B cell (primary cell): ENCODE measurements at places on chromosomes 1 and 21.
A peak's percentile ranks its signal among the peaks of the same experiment; 100 is the strongest.

DNA sequence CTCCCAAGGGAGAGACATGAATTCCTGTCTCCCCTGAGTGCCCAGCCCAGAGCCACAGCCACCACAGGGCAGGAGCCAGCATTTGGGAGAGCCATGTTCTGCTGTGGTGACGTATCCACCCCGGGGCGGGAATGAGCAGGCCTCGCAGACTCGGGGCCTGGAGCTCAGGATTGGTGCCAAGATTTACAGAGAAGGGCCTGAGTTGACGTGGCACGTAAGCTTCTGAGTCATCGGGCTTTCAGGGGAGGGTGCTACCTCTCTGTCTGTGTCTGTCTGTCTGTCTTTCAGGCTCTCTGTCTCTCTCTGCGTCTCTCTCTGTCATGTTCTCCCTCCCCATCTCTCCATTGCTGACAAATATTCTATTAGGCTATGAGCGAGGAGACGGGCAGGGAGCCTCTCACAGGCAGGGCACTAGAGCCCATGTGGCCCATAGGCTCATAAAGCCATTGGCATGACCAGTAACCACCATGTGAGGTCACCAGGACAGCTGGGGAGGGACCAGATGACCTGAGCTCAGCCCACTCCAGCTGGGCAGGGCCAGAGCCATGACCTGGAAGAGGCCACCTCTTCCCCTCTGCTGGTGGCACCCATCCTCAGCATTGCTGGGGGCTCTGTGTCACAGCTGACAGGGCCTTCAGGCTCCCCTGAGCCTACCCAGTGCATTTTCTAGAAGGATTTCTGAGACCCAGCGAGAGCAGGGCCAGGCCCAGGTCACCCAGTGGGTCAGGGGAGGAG is 300.0 kb upstream of the VAMP3 start:
- DNase-seq: no peak

DNA sequence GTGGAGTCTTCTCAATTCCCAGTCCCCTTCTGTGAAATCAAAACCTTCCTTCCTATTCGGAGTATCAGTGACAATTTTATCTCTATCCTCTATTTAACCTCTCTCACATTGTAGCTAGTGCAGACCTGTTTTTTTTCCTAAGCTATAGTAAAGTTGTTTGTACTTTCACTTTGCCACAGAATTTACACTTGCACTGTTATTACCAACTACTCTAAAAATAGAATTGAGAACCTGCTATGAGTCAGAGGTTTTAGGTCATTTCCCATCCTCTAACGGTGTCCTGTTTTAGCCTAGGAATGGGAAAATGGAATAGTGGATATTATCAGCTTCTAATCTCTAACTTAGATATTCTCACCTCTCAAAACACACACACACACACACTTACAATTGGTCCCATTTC is 862.7 kb downstream of the NCAM2 start:
- no peak for DNase-seq

DNA sequence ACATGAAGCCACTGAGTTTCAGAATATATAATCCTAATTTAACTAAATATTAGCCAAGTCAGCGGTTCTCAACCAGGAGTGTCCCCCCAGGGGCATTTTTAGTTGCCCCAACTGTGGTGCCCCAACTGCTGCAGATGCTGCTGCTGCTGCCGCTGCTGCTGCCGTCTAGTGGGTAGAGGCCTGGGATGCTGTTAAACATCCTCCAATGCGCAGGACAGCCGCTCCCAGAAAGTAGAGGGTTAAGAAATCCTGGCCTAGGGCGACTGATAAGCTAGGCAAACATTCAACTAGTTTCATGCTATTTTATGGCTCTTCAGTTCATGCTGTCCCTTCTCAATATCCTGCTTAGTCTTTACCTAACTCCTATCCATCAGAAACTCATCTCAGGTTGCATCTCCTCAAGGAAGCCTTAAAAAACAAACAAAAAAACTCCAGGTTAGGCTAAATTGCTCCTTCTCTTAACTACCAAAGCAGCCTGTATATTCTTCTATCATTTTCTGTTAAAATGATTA is 9.9 kb upstream of the DCAF6 start:
- DNase-seq: no peak

DNA sequence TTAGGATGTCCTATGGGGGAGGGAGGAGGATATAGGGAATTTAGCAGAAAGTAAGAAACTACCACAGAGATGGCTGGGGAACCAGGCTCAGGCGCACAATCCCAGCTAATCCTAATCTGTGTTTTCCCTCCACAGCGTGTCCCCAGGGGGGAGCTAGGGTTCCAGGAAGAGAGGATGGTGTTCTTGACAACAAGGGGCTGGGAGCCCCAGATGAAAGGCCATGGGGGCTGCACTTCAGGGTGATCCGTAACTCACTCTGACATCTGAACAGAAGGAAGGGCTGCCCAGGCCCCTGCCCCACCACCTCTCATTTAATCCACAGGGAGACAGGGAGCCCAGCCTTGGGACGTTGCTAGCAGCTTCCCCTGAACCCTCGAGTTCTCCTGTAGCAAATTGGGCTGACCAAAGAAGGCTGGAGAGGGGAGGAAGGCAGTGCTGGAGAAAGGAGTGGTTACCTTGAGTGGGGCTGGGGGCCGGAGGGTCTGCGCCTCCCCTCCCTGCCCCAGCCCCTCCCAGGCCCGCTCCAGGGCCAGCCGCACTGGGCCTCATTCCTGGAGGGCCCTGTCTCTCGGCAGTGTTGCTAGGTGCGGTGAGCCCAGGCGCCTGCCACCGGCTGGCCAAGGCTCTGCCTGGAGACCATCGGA is 131.7 kb downstream of the TMEM53 start:
- DNase-seq: no peak

DNA sequence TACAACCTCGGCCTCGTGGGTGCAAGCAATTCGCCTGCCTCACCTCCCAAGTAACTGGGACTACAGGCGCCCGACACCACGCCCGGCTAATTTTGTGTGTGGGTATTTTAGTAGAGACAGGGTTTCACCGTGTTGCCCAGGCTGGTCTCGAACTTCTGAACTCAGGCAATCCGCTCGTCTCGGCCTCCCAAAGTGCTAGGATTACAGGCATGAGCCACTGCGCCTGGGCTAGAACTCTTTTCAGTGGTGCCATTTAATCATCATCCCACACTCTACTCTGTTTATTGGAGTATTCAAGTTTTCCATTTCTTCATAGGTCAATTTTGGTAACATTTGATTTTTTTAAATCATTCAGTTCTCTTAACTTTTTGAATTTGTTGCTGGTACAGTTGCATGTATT is 101.3 kb downstream of the DHRS3 start:
- no peak for DNase-seq

DNA sequence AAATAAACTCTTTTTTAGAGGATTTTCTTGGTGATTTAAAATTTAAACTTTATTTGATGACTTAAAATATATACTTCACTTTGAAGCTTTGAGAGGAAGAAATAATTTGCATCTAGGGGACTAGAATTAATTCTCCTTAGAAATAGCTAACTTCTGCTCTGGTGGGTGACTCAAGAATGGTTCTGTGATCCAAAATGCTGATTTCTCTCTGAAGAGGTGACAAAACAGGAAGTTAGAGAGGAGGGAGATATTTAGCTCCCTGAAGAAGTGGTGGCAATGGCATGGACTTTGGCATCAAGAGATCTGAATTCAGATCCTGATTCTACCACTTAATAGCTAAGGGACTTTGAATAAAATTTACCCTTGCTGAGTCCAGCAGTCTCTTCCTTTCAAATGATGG is 125.8 kb upstream of the ATP1B1 start:
- no peak for DNase-seq

- no peak for DNase-seq
Observed at GRCh38 chr1:228261706-228262105, 53.9 kb downstream of the OBSCN start.

DNA sequence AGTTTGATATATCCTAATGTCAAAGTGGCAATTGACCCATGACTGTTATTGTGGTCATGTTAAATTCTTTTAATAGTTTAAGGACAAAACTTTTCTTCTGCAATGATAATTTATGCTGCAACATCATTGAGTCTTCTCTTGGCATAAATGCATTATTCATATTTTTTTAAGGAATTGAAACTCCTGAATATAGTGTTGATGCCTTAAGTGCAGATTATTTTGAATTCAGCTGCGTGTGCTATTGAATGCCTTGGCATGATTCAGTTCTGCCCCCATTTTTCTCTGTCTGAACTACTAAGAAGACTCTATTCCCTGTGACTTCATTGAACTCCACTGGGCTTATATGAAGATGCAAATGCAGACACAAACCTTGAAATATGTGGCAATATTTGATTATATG is 22.6 kb upstream of the NOS1AP start:
- no peak for DNase-seq

GRCh38 chr1:240188139-240188538 is 96.5 kb downstream of the FMN2 start:
- DNase-seq: no peak

DNA sequence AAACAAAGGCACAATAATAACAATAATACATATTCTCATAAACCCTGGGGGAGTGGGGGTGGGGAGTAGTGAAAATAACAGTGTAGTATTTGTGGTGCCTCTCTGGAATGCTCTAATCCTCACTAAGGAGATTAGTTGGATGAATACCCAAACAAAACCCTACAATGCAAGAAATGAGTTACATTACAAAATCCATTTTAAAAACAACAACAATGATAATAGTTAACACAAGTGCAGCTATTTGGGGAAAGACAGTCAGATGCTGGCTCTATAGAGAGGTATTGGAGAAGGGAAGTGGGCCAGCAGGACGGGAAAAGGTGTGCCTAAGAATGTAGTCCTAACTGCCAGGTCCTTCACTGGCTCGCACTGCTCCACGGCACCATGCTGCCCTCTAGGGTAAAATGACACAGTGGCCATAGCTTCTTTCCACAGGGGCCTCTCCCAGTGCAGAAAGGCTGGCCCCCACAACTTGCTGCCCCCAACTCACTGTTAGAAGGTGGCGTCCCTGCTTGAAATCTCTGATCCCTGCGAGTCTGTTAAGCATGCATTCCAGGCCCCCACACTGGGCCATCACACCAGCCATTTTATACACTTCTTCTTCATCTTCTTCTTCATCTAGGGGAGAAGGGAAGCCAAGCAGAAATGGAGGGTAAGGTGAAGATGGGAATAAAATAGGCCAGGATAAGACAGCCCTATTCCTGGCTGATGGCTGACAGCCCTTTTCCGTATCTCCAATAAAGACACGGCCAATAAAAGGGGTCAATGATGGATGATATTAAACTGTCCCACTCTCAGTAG is 113.8 kb downstream of the UBR4 start:
- no peak for DNase-seq

DNA sequence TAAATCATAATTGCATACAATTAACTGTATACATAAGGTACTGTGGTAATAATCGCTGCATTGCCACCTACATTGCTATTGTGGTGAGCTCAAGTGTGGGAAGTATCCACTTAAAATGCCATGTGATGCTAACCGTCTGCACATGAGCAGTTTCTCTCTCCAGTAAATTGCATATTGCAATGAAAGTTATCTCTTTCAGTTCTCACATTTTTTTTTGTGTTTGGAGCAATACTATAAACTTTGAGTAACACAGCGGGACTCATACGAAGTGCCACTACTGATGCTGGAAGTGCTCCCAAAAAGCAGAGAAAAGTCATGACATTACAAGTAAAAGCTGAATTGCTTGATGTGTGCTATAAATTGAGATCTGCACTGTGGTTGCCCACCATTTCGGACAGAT is 38.5 kb downstream of the DISC1 start:
- no peak for DNase-seq

DNA sequence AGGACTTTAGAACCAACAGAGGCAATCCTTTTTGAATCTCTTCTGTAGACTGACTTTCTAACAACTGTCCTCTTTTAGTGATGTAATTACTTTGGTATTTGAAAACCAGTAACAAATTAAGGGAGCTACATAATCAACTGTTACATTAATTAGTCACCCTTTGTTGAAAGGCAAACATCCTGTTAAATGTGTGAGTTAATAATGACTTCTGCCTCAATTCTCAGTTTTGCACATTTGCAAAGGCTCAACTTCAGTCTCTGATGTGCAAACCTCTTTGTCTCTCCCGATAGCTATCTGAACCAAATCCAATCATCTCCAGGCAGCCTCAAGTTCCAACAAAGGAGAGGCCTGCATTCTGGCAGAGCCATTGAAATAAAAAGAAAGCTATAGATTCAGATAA is 135.4 kb upstream of the C8B start:
- DNase-seq: no peak

GRCh38 chr1:16237343-16237830 is 404 bp upstream of the CPLANE2 start:
- DNase-seq: no peak

DNA sequence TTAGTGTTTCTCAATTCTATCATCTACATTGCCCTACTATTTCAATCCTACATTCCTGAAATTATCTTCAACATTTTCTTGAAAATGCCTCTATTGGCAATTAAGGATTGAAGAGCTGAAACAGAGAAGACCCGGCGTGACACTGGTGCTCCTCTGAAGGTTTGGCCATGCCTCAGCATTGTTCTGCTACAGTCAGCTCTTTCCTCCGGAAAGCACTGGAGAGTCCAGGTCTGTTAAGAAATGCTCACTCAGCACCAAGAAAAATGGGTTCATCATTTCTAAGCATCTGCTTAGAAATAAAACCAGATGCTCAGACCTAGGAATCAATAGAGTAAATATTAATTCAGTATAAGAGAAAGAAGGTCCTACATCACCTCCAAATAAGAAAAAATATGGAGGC is 58.8 kb downstream of the WARS2 start:
- no peak for DNase-seq

GRCh38 chr1:32241001-32241763 is 5.8 kb upstream of the FAM167B start:
- peak; percentile 66 for DNase-seq

- DNase-seq: no peak
Observed at GRCh38 chr1:110477041-110477440, 26.1 kb downstream of the PROK1 start.

DNA sequence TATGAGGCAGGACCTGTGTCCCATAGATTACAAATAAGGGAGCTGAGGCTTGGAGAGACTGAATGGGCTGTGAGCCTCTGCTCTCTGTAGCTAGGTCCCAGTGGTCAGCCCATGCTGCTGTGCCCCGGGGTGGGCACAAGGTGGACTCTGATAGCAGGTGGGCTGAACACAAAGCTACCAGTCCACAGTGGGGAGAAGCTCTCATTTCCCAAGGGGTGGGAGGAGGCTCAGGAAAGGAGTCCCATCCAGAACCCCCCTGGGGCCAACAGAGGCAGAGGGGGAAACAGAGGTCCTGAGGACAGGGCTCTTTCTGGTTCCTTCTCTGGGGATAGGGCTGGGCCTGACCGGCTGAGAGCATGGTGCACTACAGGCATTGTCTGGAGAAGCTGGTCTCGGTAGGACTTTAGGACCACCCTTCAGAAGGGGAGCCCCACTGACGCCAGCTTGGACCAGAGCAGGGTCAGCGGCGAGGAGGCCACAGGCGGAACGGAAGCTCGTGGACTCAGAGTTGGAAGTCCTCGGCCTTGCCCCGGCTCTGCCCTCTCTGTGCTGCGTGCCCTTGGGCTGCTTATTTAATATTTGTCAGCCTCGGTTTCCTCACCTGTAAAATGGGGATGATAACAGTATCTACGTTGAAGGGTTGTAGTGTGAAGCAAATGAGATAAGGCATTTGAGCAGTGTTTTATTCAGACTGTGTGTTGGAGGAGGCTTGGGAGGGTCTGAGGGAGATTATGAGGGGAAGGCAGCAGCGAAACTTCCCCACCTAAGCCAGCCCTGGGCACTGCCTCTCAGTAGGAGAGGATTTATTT is 26.6 kb downstream of the SDE2 start:
- DNase-seq: no peak

- DNase-seq: no peak
Observed at GRCh38 chr1:33928251-33928650, 64.4 kb downstream of the HMGB4 start.

- DNase-seq: peak; percentile 25
Observed at GRCh38 chr1:247905910-247906503, 10.6 kb downstream of the OR2W3 start.

GRCh38 chr1:1024149-1024770 is 4.3 kb downstream of the AGRN start:
- no peak for DNase-seq
